MV-4-11 (cell line): ENCODE measurements at places on chromosomes 2 and 18.

DNA sequence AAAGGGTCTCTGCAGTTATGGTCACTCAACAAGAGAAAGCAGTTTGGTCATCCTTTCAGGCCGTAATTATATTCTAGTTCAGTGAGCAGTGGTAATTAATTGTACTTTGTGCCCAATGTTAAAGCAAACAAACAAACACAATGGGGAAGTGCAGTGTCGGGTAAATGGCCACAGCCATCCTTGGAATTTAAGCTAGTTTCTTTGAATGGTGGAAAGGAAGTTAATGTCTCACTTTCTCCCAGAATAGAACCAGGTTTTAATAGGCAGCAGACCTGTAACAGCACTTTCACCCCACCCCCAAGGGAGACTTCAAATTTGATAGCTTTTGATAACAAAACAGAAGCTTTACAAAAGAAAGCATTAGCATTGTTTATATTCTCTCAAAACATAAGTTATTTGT, 20.0 kb upstream of the ITGAV start:
- DNase-seq = no peak

DNA sequence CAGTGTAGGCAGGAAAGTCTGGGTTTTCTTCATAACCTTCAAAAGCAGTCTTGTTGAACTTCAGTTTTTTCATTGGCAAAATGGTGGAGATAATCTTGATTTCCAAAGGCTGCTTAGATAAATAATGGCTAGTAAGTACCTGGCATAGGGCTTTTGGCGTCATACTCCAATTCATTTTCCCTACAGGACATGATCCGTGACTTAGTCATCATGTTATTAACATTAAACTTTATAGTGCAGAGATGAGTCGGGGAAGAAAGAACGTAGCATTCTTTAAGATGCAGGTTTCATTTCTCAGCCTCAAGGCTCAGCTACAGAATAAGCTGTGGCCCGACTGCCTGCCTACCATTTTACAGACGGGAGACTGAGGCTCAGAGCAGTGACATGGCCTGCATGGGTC, 64.0 kb downstream of the RALBP1 start:
- no peak for DNase-seq

- no peak for DNase-seq
Observed at GRCh38 chr2:111143107-111143842, 22.6 kb downstream of the BCL2L11 start.

GRCh38 chr2:109195193-109196045, 66.4 kb downstream of the SH3RF3 start:
- DNase-seq = no peak

GRCh38 chr2:152050915-152051314, 47.9 kb downstream of the CACNB4 start:
- peak; percentile 77 for DNase-seq

GRCh38 chr2:76009484-76009883, 298.8 kb upstream of the GCFC2 start:
- peak; percentile 67 for DNase-seq

GRCh38 chr2:138658187-138658894, 121.8 kb downstream of the NXPH2 start:
- DNase-seq = no peak

GRCh38 chr2:179057737-179058136, 7.8 kb upstream of the CCDC141 start:
- no peak for DNase-seq

GRCh38 chr2:216535454-216535995, 36.9 kb downstream of the RPL37A start:
- peak; percentile 62 for DNase-seq

DNA sequence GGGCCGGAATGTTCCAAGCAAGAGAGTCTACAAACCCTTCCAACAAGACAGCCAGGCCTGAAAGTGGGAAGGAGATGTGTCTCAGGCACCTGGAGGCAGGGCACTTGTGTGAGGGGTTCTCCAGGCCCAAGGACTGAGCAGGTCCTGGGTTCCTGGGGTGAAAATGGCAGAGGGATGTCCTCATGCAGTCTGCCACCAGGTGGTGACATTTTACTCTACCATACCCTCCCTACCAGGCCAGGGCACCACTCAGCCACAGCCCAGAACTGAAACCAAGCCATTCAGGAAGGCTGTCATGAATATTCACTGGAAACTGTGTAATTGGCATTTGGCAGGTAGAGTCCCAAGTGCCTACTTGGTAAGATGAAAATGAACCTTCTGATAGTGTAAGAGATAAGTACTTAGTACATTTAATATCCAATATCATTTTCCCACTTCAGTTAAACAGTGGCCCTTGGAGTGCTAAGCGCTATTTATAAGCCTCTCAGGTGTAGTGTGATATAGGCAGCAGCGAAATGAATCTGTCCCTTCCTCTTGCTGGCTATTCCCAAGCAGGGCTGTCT, 185.1 kb downstream of the MYO5B start:
- DNase-seq = peak; percentile 59

GRCh38 chr2:67159929-67160328, 237.2 kb upstream of the ETAA1 start:
- DNase-seq = no peak
